HepG2 (cell line): ENCODE measurements at places on chromosomes 7 and 10.

DNA sequence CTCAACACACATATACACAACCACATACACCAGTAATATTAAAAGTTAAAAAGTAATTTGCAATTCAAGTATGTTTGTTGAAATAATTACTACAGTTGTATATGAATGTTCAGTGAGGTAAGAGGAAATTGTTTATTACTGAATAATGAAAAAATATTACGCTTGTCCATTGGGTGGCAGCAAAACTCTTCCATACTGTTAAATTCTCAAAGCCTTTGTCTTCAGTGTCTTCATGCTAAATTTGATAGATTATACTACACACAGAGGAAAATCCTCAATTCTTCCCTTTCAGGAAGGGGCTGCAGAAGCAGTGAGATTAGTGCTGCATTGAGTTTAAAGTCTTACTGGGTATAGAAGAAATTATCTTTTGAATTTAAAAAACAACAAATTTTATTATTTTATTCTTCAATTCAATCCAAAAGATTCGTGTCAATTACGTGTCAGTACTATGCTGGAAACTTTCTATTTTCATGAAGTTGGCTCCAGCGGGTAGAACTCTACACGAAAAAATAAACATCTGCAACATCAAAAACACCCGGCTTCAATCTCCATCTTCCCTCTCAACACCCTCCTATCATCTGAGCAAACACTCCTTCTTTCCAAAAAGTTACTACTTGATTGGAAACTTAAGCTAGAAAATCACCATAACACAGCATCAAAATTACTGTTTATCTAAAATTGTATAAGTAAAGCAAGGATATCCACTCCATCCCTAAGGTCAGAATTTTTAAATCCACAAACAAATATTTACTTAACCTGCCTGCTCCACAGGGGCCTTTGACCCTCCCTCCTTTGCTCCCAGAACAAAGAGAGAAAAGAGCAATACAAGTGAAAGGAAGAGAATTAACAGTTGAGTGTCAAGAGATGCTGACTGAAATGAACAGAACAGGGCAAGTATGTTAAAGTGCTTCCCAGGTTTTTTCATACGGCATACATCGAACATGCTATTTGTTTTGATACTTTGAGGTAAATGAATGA is 37.0 kb upstream of the TES start:
- peak; percentile 77 for DNase-seq

DNA sequence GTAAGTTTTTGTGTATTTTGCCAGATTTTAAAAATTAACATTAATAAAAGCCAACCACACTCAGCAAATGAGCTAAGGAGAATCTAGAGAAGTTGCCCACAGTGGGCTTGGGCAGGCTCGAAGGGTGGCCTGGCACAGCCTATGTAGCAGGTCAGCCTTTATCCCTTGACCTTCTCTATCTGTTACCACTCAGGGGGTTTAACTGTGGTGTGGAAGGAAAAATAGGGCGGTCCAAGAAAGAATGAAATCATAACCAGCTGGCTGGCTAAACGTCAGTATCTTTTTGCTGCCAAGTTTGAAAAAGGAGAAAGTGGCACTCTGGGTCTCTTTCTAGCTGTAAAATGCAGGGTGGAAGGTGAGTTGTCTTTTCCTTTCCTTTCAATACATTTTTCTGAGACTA is 130.3 kb upstream of the ASAH2 start:
- DNase-seq = no peak

DNA sequence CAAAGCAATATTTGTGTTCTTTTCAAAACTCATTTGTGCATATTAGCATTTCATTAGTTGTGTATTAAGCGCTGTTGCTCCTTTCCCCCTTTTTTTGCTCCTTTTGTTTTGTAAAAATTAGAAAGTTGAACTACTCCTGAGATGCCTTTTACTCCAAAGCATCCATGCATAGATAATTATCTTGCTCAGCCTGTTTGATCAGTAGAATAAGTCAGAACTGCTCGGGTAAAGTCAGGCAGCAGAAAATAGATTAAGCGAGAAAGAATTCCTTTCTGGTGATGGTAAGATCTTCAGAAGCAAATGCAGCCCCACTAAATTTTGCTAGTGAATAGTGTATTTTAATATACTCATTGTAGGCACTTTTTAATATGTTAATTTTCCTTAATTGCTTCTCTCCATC is 227.1 kb downstream of the TEX36 start:
- no peak for DNase-seq

- DNase-seq = no peak
Measured at GRCh38 chr10:7302392-7302906, 108.4 kb downstream of the SFMBT2 start.

GRCh38 chr7:84139986-84140729 is 54.4 kb downstream of the SEMA3A start:
- DNase-seq = peak; percentile 79
